ENCODE measurements at places on chromosomes 1 and 21.

DNA sequence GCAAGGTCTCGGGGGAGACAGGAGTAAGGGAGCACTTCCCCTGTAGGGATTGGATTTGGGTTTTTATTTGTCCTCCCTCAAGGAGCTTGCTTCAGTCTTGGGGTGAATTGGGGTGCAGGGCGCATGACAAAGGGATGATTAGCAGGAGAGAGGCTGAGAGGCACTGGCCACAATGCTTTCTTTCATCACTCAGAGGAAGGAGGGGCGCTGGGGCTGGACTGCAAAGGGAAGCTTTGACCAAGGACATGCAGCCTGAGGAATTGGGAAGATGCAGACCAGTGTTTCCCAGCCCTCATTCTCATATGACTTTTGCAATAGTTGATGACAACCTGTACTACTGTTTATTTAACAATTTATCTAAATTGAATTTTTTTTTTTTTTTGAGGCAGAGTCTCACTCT, 34.1 kb upstream of the PDPN start:
- DNase-seq = no peak

DNA sequence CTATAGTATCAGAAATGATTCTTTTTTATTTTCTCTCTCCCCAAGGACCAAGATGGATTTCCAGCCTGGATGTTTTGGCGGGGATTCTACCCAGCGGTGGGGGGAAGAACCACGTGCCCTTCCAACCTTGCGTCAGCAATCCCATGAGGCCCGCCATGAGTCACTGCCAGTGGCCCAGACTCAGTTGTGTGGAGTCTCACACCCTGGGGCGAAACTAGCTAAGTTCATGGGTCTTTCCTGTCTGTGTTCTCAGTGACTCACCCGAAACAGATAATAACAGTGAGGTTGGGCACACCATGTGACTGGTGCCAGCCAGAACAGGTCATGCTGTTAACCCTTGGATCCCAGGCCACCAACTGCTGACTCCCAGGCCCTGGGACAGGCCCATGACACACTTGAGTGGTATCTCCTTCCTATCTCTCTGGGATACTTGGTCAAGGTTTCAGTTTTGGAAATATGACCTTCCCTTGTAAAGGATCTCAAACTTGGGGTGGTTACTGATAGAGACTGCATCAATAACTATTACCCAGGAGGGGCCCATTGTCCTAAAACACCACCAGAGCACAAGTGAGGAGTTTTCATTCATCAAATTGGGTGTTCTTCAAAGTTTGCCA, 98.0 kb upstream of the DUSP10 start:
- DNase-seq = peak; percentile 55

GRCh38 chr21:35227786-35228185, 178.7 kb upstream of the RUNX1 start:
- DNase-seq = no peak

GRCh38 chr1:45348609-45348965, 8.3 kb upstream of the MUTYH start:
- DNase-seq = no peak

DNA sequence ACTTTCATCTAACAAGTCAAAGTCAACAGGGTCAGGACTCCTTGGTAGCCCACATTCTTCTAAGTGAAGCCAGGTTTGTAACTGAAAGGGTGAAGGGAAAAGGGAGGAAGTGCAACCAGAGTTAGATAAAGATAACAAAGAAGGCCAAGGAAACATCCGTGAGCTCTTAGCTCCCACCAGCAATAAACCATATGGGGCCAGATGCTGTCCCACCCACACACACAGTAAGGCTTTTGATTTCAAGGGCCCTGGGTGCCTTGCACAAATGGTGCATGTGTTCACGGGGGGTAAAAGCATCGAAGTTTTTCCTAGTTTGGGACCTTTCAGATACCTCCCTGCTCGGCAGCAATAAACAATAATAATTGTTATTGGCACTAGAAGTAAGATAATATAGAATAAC, 5.1 kb upstream of the TIAM1 start:
- DNase-seq = no peak

DNA sequence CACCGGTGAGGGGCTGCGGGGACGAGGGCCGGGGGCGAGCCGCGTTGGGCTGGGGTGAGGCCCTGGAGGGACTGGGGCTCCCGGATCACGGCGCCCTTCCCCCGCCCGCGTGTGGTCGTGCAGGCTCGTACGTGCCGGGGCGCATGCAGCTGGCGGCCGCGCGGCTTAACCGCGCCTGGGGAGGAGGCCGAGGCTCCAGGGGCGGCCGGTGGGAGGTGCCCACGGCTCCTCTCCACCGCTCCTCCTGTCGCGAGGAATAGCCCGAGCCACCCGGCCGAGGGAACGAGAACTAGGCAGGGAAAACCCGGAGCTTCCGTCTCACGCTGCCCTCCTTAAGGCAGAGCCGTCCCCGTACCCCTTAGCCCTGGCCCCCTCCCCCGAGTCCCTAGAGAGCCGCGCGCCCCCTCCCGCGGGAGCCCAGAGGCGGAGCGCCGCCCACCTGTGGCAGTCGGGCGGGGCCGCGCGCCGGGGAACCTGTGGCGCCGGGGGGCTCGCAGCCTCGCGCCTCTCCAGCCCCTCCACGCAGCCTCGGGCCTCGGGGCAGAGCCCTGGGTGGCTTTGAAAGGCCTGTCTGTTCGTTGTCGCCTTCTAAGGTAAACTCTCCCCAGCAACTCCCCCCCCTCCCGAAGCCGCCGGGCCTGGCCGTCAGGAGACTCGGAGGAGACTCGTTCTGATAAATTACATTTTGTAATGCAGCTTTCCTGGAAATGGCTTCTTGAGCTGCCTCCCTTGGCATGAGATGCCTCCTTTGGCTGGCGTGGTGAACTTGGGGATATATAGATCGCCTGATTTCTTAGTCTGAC, 746 bp downstream of the AK4 start:
- DNase-seq = no peak

- no peak for DNase-seq
These were observed 12.3 kb upstream of the SEMA4A start for GRCh38 chr1:156140879-156141707.

DNA sequence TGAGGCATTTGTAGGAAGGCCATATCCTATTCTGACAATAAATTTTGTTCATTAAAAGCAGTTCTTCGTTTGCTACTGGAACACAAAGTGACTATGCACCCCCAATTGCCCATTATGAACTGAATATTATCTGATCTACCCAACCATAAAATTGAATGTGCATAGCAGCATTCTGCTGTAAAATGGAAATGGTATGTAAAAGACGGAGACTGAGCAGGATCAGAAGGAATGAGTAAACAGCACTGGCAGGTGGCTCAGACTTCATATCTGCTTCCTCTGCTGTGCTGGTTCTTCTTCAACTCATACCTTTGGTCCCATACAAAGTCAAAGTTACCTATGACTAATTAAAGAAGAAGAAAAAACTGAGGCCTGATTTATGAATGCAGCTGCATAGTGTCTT, 339.5 kb downstream of the PLA2G4A start:
- DNase-seq = no peak

DNA sequence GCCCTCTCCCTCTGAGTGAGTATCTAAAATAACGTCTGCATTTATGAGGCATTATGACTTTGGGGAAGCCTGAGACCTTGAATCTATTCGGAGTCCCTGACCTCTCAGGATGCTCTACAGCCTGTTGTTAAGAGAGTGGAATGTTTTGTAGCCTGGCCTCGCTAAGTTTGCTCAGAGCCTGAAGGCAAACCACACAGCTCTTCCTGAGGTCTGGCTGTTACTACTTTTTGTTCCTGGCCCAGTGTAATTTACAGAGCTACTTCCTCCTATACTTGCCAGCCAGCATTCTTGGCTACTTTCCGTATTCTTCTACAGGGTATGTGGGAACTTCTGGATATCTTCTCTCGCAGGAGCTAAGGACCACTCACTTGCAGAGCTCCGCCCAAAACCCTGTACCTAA, 3.6 kb upstream of the ZMYM4 start:
- DNase-seq = no peak

DNA sequence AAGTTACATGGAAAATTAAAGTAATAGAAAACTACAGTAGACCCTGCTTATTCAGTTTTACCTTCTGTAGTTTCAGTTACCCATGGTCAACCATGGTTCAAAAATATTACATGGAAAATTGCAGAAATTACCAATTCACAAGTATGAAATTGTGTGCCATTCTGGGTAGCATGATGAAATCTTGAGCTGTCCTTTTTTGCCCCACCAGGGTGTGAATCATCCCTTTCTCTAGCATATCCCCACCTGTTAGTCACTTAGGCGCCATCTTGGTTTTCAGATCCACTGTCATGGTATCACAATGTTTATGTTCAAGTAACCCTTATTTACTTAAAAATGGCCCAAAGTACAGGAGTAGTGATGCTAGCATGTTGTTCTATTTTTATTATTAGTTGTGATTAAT, 3.5 kb upstream of the LRIF1 start:
- DNase-seq = no peak

DNA sequence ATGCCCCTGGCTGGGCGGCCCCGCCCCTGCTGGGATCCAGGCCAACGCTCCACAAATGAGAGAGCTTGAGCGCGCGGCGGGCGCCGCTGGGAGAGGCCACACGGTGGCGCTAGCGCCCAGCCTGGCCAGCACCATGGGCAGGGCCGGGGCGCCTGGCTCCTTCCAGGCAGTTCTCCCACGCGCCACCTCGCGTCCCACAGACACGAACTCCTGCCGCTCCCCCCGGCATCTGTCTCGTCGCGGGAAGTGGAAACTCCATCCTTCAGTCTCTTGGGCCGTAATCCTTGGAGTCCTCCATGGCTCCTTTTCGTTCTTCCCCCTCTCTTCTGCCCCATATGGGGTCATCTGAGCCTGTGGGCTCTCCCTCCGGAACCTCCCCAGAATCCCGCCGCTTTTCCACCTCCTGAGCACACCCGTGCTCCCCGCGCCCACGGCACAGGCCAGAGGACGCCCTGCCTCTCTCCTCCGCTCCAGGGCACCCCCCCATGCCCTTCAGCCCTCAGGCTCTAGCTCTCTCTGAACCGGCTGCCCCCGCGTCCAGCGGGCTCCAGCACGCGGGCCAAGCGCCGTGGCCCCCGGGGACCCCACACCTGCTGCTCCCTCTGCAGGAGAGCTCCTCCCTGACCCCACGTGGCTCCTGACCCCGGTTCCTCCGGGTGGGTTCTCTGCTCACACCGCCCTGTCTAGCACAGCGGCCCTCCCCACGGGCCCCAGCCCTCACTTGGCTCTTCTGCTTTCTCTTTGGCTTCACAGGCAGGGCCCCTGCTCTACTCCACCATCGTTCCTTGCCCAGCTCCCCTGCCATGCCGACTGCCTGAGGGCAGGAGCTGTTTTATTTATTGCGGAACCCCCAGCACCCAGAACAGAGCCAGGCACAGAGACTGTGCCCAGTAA, 31.9 kb upstream of the EDN2 start:
- peak; percentile 41 for DNase-seq

DNA sequence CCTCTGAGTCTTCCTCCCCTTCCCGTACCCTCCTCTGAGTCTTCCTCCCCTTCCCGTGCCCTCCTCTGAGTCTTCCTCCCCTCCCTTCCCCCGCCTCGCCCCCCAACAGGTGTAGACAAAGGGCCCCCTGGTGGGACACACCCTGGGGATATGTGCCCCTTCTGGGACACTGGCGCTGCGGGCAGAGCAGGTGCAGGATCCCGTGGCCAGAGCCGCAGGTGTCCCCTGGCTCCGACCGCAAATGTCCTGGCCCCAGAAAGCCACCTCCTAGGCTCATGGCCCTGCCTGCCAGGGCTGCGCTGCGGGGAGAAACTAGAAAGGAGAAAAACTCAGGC, 51.5 kb upstream of the ARHGEF16 start:
- no peak for DNase-seq

DNA sequence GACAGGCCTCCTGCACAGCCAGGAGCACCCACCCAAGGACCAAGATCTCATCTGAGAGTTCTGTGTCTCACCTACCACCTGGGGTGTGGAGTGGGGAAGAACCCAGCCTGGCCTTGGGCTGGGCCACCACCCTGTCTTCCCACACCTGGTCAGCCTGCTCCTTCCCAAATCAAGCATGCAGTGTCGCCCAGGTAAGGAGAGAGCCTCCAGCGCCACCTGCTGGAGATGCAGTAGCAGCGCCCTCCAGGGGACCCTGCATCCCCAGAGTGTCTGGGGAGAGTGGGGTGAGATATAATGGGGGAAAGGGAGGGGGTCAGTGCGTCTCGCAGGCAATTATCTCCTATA, 32.3 kb downstream of the KIAA2013 start:
- peak; percentile 60 for DNase-seq

DNA sequence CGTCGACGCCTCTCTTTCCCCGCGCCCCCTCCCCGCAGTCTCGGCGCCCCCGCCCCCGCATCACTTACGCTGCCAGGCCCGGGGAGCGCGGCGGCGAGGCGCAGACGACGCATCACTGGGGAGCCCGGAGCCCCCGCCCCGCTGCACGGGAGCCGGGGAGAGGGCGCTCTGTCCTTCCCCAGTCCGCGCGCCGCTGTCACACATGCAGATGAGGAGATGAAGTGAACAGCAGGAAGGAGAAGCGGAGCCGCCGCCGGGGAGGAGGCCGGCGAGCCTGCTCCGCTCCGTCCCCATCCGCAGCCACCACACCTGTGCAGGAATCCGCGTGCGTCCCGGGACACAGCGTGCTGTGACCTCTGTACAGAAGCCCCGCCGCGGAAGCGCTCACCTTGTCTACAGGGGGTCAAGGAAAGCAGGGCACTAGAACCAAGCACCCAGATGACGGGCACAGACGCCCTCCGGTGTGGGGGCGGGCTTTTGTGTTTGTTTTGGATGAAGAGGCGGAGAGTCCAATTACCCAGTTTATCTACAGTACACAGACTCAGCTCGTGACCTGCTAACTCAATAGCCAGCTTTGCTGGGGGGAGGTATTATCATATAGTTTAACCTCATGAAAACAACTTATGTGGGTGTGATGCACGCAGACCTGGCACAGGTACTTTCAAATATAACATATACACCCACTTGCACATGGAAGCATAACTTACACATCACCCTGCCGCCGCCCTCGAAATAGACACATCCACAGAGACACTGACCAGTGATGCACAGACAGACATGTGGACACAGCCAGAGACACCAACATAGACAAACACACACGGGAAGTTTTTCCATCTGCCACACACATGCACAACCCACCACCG, 12.4 kb downstream of the KLHDC8A start:
- DNase-seq = peak; percentile 31

GRCh38 chr1:95029532-95029931, 43.2 kb downstream of the ALG14 start:
- no peak for DNase-seq

DNA sequence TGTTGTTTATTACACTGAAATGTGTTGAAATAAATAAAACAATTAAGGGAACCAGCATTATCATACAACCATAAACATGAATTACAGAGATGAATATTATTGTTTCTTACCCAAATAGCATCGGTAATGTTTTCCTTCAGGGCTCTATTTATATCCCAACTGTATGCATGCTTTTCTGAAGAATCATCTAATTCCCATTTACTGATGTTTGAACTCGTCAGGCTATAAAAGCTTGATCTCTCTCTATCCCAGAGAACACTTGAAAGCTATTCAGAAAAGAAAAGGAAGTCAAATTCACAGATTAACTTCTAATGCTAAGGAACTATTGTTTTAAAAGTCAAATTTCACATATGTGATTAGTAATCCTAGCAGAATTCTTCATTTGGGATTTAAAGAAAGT, 12.4 kb downstream of the NUP133 start:
- no peak for DNase-seq

- DNase-seq = no peak
These were observed 88.9 kb downstream of the XPR1 start for GRCh38 chr1:180720753-180721152.

DNA sequence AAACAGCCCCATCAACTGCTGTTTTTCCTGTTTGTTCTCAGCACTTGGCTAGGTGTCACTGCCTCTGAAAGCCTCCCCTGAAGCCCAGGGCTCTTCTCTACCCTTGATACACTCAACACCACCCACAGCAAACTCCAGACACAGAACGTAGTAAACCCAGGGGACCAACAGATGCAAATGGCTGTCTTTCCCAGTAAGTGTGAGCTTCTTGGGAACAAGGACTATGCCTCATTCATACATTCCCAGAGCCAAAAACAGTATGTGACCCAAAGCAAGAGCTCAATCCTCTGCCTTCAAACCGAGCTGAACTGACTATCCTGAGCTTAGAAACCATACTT, 4.4 kb downstream of the LBR start:
- no peak for DNase-seq
